Mesothelial cell of epicardium (in vitro differentiated cells): ENCODE measurements at places on chromosomes 2 and 18.
A peak's percentile ranks its signal among the peaks of the same experiment; 100 is the strongest.

GRCh38 chr18:12092398-12093229 lies 1.0 kb upstream of the ANKRD62 start:
- no peak for DNase-seq

DNA sequence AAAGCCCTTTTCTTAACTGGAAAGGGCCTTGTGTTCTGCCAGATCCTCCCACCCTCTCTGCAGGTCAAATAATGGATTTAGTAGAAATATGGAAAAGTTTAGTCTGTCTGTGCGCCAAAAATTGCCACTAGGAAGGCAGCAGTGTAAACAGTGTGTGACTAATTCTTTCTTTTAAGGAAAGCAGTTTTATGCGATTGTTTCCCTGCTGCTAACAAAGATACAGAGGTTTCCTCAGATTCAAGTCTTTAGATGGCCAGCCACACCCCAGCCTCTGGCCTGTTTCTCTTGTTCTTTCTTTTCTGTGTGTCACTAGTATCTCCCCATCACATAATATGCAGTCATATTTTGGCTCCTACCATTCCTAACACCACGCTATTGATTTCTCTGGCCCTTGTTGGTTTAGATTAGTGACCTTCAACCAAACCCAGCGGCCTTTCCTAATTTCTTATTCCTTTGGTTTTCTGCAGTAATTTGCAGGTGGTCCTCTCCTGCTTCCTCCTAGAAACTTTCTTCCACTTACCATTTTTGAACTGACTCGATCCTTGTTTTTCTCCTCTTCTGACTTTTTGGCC lies 157.4 kb downstream of the LTBP1 start:
- no peak for DNase-seq

- DNase-seq: no peak
Measured at GRCh38 chr2:157312866-157313486, 12.6 kb downstream of the ERMN start.

DNA sequence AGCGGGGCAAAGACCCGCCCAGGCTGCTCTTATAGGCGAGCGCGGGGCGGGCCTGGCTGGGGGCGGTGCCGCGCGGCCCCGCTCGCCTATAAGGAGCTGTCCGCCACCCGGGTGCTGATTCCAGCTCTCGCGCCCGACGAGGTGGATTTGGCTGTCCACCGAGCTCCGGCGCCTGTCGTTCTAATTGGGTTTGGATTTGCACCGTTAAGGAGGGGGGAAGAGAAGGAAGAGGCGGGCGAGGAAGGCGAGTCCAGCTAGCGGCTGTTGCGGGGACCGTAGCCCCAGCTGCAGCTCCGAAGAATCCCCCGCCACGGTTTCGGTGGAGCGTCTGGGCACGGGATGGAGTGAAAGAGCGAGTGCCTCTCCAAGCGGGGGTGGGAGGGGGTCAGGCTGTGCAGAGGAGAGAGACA lies at the start of gene CNTNAP5:
Gene CNTNAP5, plus strand, starts transcription at position 117 of the 410 bp plus-strand sequence. CDS start 364 bp downstream, outside the sequence.
- peak; percentile 67 for DNase-seq

DNA sequence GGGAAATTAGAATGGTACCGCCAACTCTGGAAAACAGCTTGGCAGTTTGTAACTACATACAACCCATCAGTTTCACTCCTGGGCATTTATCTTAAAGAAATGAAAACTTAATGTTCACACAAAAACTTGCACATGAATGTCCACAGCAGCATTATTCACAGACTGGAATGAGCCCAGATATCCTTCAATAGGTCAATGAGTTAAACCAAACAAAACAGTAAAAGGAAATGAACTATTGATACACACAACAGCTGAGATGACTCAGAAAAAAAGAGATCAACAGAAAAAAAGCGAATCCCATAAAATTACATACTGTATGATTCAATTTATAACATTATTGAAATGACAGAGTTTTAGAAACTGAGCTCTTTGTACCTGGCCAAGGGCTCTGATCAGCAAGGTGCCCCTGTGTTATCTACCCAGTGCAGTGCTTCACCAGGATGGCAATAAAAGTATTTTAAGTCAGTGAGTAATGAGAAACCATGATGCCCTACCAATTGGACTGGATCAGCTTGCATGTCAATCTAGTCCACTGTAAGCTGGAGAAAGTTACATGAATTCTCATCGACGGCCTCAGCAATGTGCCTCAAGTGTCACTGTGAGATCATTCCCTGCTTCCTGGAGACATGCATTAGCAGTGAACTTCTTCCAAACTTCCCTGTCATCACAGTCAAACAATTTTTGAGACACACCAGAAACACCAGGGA lies 21.9 kb downstream of the TMEM237 start:
- no peak for DNase-seq

- DNase-seq: no peak
Measured at GRCh38 chr2:119315241-119315925, 51.3 kb downstream of the C2orf76 start.

DNA sequence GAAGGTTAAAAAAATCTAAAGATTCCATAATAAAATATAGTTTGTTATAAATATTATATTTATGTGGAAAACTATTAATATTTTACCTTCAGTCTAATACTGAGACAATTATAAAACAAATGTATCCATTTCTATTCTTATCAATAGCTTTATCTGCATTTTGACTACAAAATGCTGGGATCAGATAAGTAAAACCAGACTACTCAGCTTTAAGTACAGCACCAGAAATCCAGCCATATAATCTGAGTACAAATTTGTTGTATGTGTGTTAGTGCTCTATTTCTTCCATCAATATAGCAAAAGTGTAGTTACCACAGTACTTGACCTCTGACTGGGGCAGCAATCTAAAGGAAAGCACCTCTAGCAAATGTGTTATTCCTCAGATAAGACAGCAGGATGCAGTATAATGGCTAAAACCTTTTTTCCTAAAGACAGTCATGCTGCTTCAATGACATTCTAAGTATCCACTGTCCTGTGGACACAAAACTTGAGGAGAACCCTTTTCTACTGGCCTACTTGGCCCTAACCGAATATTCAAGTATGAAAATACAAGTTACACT lies 68.1 kb downstream of the OLA1 start:
- DNase-seq: no peak
